ENCODE measurements at places on chromosomes 1 and 21. TPM values are rescaled to one million over a fixed set of nuclear protein-coding genes. Genes with fewer than 3 reads are reported as not detected.

The SLC19A2 gene
- total RNA-seq: 5.3 TPM

The LMOD1 gene
- not detected for total RNA-seq

The NT5C1A gene
- total RNA-seq: not detected

The BCAN gene
- 0.18 TPM for total RNA-seq

The RAD54L gene
- 2.3 TPM for total RNA-seq

The RNU1-1 gene
- total RNA-seq: 3,038 TPM

The IGFN1 gene
- not detected for total RNA-seq

The NCAM2 gene
- total RNA-seq: not detected

The CASQ1 gene
- not detected for total RNA-seq

The TMEM269 gene
- 0.18 TPM for total RNA-seq

- H3K4me3 ChIP-seq: no peak overlapping the region
- H3K4me1 ChIP-seq: no peaks in the 10 kb centered on the region
- peaks cover 2% of the 10 kb centered on the region for H3K27me3 ChIP-seq
These were observed 84.2 kb downstream of the ERG start for GRCh38 chr21:38413958-38414548.

GRCh38 chr21:45868488-45868887 lies 113.1 kb upstream of the COL6A1 start:
- H3K27ac ChIP-seq: no peak overlapping the region
- no peak overlapping the region for H3K4me3 ChIP-seq
- DNase-seq: no peak
- no peaks in the 10 kb centered on the region for H3K27me3 ChIP-seq

GRCh38 chr1:212518188-212519054 lies 85.7 kb downstream of the NENF start:
- no peaks in the 10 kb centered on the region for H3K36me3 ChIP-seq
- DNase-seq: no peak
- H3K4me1 ChIP-seq: peaks cover 16% of the 10 kb centered on the region
- H3K4me3 ChIP-seq: no peak overlapping the region
- H3K27me3 ChIP-seq: peaks cover 18% of the 10 kb centered on the region
- no peak overlapping the region for H3K27ac ChIP-seq

GRCh38 chr1:226596531-226597165 lies 48.1 kb downstream of the STUM start:
- H3K4me1 ChIP-seq: no peaks in the 10 kb centered on the region
- H3K27ac ChIP-seq: no peak overlapping the region
- no peak overlapping the region for H3K4me3 ChIP-seq
- no peak for DNase-seq
- no peaks in the 10 kb centered on the region for H3K27me3 ChIP-seq

DNA sequence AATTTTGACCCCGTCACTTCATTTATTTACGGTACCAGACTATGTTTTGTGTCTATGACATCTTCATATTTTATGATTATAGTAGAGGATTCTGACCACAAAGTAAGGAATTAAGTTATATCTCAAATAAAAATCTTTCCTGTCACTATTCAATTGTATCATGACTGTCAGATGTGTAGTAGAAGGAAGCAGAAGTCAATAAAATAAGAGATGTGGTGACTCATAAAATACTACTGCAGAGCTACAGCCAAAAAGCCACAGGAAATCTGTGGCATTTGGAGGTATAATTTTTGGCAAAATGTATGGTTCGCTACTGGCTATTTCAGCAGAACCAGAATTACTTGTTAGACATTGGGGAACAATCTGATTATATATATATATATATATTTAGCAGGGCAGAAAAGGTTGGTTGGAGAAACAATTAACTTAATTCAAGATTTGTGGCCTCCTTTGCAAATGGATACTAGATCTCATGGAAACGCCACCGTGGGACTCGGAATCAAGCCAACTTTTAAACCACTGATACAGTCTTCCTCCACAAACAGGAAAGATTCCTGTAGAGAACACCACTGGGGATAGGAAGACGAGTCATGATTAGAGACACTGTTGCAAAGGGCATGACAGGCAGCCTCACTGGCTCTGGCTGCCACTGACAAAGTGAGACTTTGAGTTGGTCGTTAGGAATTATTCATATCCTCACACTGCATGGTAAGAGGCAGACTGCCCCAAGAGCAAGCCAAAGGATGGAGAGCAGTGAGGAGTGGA lies 5.1 kb downstream of the FCRL2 start:
- no peak for DNase-seq
- no peak overlapping the region for H3K4me3 ChIP-seq
- no peak overlapping the region for H3K27ac ChIP-seq
- no peaks in the 10 kb centered on the region for H3K27me3 ChIP-seq
- H3K36me3 ChIP-seq: no peaks in the 10 kb centered on the region

All from natural killer cell (primary cell).